DND-41 (cell line): ENCODE measurements at places on chromosomes 5 and 9.

GRCh38 chr5:9608093-9608492 lies 22.1 kb downstream of the TAS2R1 start:
- no peaks in the 10 kb centered on the region for H3K36me3 ChIP-seq
- no peak overlapping the region for H3K27ac ChIP-seq
- no peaks in the 10 kb centered on the region for H3K4me1 ChIP-seq
- DNase-seq: no peak
- no peak overlapping the region for H3K4me3 ChIP-seq

DNA sequence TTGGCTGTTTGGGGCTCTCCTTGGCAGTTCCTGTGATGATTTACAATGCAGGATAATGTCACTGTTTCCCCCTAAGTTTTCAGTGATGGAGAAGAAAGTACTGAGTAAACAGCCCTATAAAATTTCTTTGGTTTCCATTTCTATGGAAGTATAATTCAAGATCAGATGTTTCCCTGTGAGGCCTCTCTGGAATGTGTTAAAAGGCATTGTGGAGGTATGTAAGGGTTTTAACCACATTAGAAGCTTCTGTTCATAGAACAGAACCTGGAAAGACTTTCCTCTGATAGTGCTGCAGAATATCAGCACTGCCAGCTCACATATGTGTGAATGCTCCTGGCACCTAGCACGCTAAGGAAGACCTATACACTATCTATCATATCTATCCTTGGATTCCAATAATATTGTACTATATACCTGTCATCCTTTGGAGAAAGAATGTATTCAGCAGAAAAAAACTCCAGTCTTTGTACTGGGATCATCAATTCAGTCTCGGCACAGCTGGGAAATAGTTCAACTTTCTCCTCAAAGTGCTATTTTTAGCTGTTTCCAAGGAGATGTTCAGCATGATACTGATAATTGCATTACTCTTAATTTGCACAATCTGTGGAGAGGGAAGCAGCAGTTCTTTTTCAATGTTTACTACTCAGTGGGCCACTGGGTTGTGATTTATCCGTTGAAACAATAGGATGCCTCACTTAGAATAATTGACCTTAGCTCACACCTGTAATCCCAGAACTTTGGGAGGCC lies 21.9 kb downstream of the TTC1 start:
- H3K27me3 ChIP-seq: no peaks in the 10 kb centered on the region
- H3K36me3 ChIP-seq: peaks cover 58% of the 10 kb centered on the region
- DNase-seq: no peak
- H3K27ac ChIP-seq: no peak overlapping the region
- H3K4me3 ChIP-seq: no peak overlapping the region
- no peaks in the 10 kb centered on the region for H3K4me1 ChIP-seq

DNA sequence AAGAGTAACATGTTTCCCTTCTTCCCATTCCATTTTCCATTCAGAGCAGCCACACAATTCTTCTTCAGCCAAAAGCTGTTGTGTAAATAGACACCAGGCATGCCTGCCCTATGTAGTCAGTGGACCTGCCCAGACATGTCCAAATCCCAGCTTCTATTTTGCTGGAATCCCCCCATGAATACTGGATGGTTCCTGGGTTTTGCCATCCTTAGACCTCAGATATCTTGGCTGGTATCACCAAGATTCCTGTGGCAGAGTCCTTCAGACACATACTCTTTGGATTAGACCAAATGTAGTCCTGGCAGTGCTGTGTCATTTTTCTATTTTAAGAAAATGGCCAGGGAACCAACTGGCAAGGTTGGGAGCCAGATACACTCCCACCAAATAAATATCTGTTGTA lies 10.3 kb downstream of the FST start:
- H3K36me3 ChIP-seq: no peaks in the 10 kb centered on the region
- no peak overlapping the region for H3K27ac ChIP-seq
- no peaks in the 10 kb centered on the region for H3K27me3 ChIP-seq
- H3K4me3 ChIP-seq: no peak overlapping the region
- no peaks in the 10 kb centered on the region for H3K4me1 ChIP-seq

DNA sequence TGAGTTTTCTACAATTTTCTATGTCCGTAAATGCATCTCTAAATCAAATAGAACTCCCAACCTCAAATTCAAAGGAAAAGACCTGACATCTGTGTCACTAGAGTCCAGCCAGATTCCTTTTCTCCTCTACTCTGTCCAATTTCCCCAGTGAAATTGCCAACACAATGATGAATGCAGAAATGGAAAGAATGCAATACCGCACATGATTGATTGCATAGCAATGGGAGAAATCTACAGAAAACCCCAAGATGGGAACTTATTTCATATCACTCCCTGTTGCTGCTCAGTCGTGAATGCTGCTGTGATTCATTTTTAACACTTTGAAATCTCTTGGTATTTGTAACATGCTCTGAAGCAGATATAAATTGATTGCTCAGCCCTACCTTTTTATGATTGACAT lies 355.1 kb upstream of the TUSC1 start:
- no peaks in the 10 kb centered on the region for H3K4me1 ChIP-seq
- no peaks in the 10 kb centered on the region for H3K27me3 ChIP-seq
- H3K4me3 ChIP-seq: no peak overlapping the region
- no peak for DNase-seq
- H3K36me3 ChIP-seq: no peaks in the 10 kb centered on the region

GRCh38 chr5:132027027-132027426 lies 15.6 kb upstream of the ACSL6 start:
- H3K4me3 ChIP-seq: no peak overlapping the region
- no peaks in the 10 kb centered on the region for H3K27me3 ChIP-seq
- H3K36me3 ChIP-seq: no peaks in the 10 kb centered on the region
- H3K27ac ChIP-seq: no peak overlapping the region
- no peaks in the 10 kb centered on the region for H3K4me1 ChIP-seq

- no peaks in the 10 kb centered on the region for H3K4me1 ChIP-seq
- H3K4me3 ChIP-seq: no peak overlapping the region
Measured at GRCh38 chr5:93665648-93666047, 75.8 kb downstream of the POU5F2 start.

DNA sequence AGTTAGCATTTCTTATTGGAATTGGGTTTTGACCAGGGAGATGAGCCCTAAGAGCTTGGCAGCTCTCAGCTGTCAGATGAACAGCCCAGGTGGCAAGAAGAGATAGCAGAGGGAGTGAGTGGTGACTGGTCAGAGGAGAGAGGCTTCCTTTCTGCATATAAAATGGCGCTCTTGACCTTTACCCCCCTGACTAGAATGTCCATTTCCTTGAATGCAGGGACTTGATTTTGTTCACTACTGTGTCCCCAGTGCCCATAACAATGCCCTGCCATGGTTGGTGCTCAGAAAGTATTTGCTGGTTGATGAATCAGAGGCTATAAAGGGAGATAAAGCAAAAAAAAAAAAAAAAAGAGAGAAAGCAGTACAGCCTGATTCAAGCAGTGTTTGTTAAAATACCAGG lies 7.2 kb downstream of the CHMP5 start:
- no peak for DNase-seq
- H3K36me3 ChIP-seq: peaks cover 71% of the 10 kb centered on the region
- H3K4me1 ChIP-seq: peaks cover 5% of the 10 kb centered on the region; the same call in 1 of the 2 replicates
- H3K27me3 ChIP-seq: no peaks in the 10 kb centered on the region

DNA sequence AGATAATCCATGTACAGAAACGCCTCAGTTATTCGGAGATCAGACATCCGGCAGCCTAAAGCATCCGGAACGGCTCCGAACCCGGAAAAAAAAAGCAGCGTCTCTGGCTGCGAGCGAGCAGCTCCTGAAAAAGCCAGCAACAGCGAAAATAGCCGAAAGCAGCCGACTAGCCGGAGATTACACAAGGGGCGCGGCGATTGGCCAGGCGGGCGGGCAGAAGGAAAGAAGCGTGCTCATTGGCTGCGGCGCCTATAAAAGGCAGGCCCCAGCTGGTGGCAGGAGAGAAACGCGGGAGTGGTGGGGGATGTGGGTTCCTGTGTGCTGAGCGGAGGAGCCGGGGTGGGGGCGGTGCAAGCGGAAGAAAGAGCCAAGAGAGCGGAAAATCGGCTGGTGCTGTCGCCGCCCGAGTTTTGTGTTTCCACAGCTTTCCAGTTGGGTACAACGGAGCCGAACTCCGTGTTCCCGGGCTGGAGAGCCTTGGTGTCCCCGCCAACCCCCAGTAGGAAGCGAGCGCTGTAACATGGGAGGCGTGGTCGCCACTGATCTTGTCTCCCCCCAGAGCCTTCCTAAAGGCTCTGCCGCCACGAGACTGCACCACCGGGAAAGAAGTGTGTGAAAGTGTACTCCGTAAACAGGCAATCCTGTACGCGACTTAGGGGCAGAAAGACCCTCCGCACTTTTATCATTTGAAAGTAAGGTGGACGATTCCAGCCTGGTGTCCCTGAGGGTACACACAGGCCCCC lies at the start of gene ARL15:
Gene ARL15, minus strand, starts transcription at position 141 of the 743 bp plus-strand sequence.
- no peaks in the 10 kb centered on the region for H3K36me3 ChIP-seq
- no peaks in the 10 kb centered on the region for H3K27me3 ChIP-seq
- H3K27ac ChIP-seq: peak within 1 kb of the TSS; percentile 85
- peaks cover 33% of the 10 kb centered on the region for H3K4me1 ChIP-seq

DNA sequence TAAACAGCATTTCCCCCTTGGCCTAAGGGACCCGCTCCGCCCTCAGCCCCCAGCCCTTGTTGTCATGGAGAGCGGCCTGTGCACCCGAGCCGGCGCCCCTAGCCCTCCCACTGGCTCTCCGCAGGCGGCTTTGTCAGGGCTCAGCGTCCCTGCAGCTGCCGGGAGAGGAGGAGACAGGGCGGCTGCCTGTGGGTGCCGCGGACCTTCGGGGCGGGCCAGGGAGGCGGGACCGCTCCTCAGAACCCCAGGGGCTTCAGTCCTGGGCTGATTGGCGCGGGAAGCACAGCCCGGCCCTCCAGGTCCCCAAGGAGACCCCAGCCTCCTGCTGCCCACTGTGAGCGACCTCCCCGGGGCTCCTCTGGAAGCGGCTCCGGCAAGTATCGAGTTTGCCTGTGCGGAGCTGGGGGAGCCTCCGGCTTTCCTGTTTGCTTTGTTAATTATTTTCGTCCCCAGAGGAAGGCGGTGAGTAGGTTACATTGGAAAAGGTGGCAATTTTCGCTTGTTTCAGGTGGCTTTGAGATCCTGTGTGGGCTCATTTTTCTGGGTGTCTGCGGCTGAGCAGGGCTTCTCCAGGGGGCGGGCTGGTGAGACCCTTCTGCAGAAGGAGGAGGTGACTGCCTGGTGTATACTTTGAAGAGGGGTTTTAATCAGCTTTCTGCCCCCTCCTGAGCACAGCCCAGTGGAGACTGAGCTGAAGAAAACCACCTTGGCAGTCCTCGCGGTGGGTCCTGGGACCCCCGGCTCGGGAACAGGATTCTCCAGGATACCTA lies at the start of gene FGD3:
Gene FGD3, plus strand, starts transcription at position 256 of the 770 bp plus-strand sequence. CDS start 28,734 bp downstream, outside the sequence.
- peak within 1 kb of the TSS; percentile 41 for H3K4me3 ChIP-seq
- peaks cover 12% of the 10 kb centered on the region; the same call in 1 of the 2 replicates for H3K4me1 ChIP-seq
- peaks cover 21% of the 10 kb centered on the region for H3K27me3 ChIP-seq
- peak; percentile 53 for DNase-seq

GRCh38 chr5:148499452-148499851 lies 115.7 kb downstream of the FBXO38 start:
- no peak overlapping the region for H3K27ac ChIP-seq

GRCh38 chr9:90774682-90775081 lies 26.9 kb upstream of the SYK start:
- no peak for DNase-seq
- no peak overlapping the region for H3K4me3 ChIP-seq
- no peaks in the 10 kb centered on the region for H3K27me3 ChIP-seq
- no peaks in the 10 kb centered on the region for H3K4me1 ChIP-seq

GRCh38 chr5:179747811-179748210 lies 15.2 kb downstream of the MAML1 start:
- no peak for DNase-seq
- H3K4me3 ChIP-seq: no peak overlapping the region
- H3K27ac ChIP-seq: no peak overlapping the region
- H3K27me3 ChIP-seq: no peaks in the 10 kb centered on the region

DNA sequence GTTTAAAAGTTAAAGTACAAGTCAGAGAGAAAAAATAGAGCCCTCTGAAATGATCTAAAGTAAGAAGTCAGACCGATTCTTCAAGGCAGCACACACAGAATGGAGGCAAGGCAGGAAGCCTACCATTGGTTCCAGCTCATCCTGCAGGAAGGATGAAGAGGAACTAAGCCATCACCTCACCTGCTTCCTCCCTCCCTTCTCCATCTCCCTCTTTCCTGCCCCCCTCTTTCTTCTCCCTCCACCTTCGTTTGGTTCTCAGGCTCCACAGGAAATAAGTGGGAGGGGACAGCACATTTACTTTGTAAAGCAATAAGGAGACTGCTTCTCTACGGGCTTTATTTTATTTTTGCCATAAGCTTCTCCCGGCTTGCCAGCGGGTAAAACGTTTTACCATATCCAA lies 213.4 kb downstream of the TRIM32 start:
- no peak for DNase-seq
- no peaks in the 10 kb centered on the region for H3K27me3 ChIP-seq
- no peaks in the 10 kb centered on the region for H3K36me3 ChIP-seq
- H3K4me3 ChIP-seq: no peak overlapping the region
- no peaks in the 10 kb centered on the region for H3K4me1 ChIP-seq

DNA sequence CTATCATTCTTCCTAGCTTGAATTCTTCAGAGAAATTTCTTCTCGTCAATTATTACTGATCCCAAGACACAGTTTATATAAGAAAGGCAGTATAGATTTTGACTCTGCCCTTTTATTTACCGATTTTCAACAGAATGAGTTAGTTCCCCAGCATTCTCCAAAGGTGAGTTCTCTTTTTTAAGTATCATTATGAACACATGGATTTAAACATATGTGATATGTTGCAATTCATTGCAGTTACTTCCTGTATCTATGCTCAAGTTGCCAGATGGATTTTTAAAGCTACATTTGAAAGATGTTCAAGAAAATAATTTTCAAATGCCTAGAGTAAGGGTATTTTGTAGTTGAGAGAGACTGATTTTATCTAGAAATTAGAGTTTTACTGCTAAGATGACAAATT lies 8.4 kb downstream of the WDR41 start:
- DNase-seq: no peak
- H3K27me3 ChIP-seq: no peaks in the 10 kb centered on the region
- H3K36me3 ChIP-seq: peaks cover 43% of the 10 kb centered on the region
- H3K4me1 ChIP-seq: no peaks in the 10 kb centered on the region
- no peak overlapping the region for H3K4me3 ChIP-seq

- H3K4me3 ChIP-seq: no peak overlapping the region
- H3K4me1 ChIP-seq: peaks cover 39% of the 10 kb centered on the region
- no peaks in the 10 kb centered on the region for H3K36me3 ChIP-seq
Measured at GRCh38 chr5:111857623-111858022, 100.6 kb upstream of the NREP start.

GRCh38 chr5:162288647-162289296 lies 221.2 kb downstream of the GABRG2 start:
- no peak overlapping the region for H3K27ac ChIP-seq
- no peak for DNase-seq
- no peak overlapping the region for H3K4me3 ChIP-seq
- no peaks in the 10 kb centered on the region for H3K27me3 ChIP-seq
- H3K36me3 ChIP-seq: no peaks in the 10 kb centered on the region
- H3K4me1 ChIP-seq: no peaks in the 10 kb centered on the region

DNA sequence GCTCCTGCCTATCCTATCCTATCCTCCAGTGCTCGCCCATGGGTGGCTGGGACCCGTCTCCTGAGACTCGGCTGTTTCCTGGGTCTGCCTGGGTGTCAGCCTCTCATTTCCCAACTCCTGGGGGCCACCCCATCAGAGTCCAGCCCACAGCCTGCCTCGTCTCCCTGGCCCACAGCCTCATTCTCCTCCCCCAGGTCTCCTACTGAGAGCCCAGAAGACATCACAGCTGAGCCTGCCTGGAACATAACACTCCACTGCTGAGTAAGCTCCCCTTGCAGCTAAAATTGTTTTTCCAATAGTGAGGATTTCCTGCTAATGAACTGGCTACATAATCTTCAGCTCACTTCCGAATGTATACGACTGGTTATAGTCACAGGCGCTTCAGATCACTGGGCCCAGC lies 95.3 kb downstream of the TTLL11 start:
- no peak overlapping the region for H3K4me3 ChIP-seq
- no peaks in the 10 kb centered on the region for H3K36me3 ChIP-seq
- no peak overlapping the region for H3K27ac ChIP-seq
- no peaks in the 10 kb centered on the region for H3K4me1 ChIP-seq
- DNase-seq: no peak
